Stimulated activated CD4-positive, alpha-beta T cell treated with anti-CD3 and anti-CD28 coated beads, Interleukin-1b, Interleukin-23, amount 100 ng/mL, for 4 hours (primary cell): ENCODE measurements at places on chromosomes 6 and 20.

- no peak for DNase-seq
These were observed 166.3 kb upstream of the PMEPA1 start for GRCh38 chr20:57876163-57876562.

GRCh38 chr6:40163924-40164323 lies 229.7 kb upstream of the MOCS1 start:
- DNase-seq, result no peak

GRCh38 chr6:56730663-56731529 lies 88.2 kb upstream of the DST start:
- DNase-seq, result no peak

DNA sequence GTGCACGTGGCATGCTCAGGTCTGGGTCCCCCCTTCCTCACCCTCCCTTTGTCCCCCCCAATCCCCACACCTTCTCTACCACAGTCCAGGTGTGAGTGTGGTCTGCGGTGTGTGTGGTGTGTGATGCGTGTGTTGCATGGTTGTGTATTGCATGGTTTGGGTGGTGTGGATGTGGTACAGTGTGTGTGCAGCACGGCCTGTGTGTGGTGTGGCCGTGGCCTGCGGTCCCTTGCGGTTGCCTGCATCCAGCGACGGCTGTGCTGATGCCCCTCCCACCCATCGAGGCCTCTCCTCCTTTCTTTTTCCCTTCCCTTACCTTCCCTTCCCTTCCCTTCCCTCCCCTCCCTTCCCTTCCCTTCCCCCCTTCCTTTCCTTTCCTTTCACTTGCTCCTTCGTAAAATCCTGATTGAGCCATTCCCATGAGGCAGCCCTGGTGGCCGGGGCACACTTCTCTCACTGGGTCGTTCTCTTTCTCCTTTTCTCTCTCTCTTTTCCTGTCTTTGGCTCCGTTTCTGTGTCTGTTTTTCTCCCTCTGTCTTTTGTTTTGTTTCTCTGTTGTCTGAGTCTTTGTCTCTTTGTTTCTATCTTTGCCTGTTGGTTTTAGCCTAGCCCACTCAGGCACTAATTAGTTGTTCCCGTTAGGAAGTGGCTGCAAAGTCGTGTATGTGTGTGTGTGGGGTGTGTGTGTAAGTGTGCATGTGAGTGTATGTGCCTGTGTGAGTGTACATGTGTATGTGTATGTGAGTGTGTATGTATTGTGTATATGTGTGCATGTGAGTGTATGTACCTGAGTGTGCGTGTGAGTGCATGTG lies 65.7 kb downstream of the SRC start:
- no peak for DNase-seq

DNA sequence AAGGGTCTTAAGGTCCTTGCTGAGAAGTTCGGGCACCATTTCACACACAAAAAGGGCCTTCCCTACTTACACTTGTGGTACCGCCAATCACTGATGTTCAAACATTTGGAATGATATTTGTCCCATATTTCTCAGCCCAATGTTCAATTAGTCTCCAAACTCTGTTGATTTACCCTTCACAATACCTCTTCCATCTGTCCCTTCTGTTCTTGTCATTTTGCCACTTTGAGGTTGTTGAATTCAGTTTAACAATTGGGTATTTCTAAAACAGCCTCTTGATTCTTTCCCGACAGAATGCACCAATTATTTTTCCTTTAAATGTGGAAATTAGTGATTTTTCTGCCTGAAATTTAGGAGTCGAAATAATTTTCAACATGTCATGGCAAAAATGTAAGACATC lies 46.2 kb downstream of the NOX3 start:
- no peak for DNase-seq

- DNase-seq, result no peak
These were observed 95.5 kb downstream of the NCR2 start for GRCh38 chr6:41430875-41431274.

GRCh38 chr6:131931063-131931750 lies 20.0 kb downstream of the CCN2 start:
- no peak for DNase-seq

GRCh38 chr6:3913077-3913957 lies 64.1 kb downstream of the FAM50B start:
- no peak for DNase-seq

- DNase-seq, result no peak
These were observed 87.4 kb downstream of the NOL4L start for GRCh38 chr20:32497589-32498224.

DNA sequence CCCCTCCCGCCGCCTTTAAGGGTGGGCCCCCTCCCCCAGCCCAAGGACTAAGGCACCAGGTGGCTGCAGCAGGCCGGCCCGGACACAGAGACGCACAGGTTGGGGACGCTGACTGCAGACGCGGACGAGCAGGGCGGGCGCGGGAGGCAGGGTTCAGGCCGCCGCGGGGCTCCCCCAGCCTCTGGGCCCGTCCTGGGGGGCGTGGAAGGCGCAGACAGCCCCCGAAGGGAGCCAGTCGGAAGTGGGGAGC lies 9.3 kb downstream of the DUSP15 start:
- DNase-seq, result no peak

DNA sequence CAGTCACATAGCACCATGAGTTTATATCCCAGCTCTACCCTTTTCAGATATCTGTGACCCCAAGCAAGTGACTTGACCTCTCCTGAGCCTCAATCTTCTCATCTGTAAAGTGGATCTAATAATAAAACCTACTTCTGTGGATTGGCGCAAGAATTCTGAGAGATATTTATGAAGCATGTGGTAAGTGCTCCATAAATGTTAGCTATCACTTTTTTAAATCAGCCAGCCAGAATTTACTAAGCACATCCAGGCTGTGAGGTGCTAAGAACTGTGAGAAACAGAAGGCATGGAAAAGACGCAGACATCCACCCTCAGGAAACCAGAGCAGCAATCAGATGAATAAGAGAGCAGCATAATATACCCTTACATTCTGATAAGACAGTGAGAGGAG lies 862 bp downstream of the C20orf96 start:
- no peak for DNase-seq

- DNase-seq, result no peak
These were observed 678.8 kb upstream of the MARCKS start for GRCh38 chr6:113178349-113178748.

DNA sequence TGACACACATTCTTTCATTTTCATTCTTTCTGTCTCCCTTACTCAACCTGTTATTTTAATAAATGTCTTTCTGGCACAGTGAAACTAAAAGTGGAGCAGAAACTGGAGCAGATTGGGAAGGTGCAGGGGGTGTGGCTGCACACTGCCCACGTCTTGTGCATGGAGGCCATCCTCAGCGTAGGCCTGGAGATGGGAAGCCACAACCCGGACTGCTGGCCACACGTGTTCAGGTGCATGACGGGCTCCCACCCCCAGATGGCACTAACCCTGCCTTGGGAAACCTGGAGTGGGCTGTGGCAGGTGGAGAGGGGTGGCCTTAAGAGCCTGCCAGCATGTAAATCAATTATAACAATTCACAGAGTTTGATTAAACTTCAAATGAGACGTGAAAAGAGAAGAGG lies 71.4 kb upstream of the PBOV1 start:
- DNase-seq, result no peak

DNA sequence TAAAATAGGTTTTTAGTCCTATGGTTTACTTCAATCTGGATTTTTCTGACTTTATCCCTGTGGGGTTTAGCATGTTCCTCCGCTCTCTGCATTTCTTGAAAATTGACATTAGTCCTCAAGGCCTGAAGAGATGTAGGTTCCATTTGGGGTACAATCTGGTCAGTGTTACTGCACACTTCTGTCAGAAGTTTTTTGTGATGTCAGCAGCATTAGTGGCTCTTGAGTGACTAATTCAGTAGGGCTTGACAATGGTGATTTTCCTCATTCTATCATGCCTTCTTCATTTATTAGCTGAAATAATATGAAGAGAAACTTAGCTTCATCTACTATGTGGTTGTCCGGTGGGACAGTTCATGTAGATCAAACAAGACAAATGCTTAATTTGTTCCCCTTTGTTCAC lies 114.6 kb downstream of the PDE10A start:
- DNase-seq, result no peak

DNA sequence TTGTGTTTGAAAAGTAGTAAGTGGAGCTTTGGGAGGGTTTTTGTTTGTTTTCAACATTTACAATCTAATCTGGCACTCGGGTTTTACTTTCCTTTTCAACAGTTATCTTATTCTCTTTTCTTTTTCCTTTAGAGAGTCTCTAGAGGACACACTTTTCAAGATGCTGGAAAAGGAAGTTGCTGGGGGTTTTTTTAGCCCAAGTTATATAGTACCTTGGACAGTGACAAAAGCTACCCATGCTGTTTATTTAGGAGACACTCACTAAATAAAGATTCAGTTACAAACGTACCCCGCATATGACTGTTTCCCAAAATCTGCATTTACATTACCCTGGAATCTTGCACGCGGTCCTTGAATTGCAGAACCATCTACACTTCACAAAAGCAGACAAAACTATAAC lies 78.8 kb downstream of the MAP7 start:
- DNase-seq, result no peak

DNA sequence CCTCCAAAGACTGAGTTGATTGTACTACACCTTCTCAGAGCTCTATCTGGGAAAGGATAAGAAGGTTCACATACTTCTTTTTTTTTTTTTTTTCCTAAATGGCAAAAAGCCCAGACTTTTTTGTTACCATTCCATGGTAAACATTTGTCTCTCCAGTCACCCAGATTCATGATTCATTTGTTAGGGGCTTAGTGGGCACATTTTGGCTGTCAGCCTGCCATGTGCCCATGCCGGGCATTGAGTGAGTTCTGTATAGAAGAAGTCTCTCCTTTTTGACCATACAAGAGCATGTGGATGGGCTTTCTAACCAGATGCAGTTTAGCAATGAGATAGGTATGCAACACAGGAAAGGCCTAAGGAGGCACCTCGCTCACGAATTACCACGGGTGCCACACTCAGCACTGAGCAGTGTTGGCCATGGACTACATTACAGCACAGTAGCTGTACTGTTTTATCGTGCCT lies 447.5 kb upstream of the HSF2 start:
- DNase-seq, result no peak

DNA sequence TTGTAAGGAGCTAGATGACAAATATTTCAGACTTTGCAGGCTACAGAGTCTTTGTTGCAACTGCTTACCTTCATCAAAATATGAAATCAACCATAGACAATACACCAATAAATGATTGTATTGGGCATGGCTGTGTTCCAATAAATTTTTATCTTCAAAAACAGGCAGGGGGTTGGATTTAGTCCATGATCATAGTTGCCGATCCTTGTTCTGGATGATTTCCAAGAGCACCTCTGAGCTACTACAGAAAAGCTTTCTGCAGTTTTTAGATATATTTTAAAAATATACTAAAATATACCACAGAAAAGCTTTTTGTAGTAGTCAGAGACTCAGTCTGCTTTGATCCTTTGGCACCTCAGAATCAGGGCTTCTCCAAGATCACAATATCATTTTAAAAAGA lies 145.0 kb downstream of the HTR1B start:
- DNase-seq, result no peak

DNA sequence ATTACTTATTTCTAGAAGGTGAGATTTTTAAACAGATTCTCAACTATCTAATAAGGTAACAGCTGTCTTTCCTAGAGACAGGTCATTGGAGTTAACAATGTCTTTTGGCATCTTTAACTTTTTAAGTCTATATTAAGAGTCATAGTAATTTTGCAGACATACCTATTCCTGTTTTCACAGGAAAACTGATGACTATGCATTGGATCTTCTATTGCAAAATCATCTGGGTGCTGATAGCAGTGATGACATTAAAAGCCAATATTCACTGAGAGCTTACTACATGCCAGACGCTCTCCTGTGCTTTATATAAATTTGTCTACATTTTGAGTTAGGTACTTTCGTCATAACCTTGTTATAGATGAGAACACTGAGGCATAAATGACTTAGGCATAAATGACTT lies 462.4 kb upstream of the MARCKS start:
- no peak for DNase-seq

DNA sequence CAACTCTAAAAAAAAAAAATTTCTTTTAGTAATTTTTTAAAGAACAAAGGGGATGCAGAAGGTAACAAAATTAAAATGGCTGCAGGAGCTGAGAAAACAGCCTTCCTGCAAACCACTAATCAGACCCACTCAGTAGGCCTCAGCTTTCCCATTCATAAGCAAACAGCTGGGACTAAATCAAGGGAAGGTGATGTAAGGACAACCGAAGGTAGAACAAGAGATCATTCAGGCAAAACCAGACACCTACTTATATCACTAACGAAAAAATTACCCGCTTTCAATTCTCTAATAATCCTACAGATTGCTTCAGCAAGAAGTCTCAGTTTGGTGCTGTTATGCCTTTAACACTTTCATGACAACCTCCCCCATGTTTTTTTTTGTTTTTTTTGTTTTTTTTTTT lies 124.0 kb downstream of the ZMYND8 start:
- no peak for DNase-seq

DNA sequence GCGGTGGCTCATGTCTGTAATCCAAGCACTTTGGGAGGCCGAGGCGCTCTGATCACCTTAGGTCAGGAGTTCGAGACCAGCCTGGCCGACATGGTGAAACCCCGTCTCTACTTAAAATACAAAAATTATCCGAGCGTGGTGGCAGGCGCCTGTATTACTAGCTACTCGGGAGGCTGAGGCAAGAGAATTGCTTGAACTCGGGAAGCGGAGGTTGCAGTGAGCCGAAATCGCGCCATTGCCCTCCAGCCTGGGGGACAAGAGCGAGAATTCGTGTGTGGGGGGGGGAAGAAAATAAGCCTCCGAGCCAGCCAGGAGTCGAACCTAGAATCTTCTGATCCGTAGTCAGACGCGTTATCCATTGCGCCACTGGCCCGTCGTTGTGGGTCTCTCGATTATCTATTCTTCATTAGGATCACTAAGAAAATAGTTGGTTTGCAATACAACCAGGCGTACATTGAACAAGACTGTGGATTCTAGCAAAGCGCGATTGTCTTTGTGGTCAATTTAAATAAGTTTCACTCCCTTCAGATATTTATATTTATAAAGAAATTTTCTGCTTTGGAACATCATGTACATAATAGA lies 33.9 kb upstream of the PRSS16 start:
- DNase-seq, result no peak

GRCh38 chr20:37816003-37816402 lies 86.9 kb upstream of the VSTM2L start:
- no peak for DNase-seq

GRCh38 chr6:41092421-41093140 lies 19.8 kb downstream of the NFYA start:
- DNase-seq, result no peak

DNA sequence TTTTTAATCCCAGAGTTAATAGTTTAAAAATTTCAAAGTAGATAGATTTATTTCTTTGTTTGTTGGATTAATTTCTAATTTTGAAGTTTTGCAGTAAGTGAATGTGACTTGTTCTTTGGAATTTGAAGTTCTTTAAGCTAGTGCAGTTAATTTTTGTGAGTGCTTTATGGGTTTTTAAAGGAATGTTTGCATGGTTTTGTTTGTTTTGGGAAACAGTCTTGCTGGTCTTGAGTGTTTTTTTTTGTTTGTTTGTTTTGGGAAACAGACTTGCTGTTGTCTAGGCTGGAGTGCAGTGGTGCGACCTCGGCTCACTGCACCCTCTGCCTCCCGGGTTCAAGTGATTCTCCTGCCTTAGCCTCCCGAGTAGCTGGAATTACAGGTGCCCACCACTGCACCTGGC lies 9.5 kb downstream of the PANK2 start:
- DNase-seq, result no peak

GRCh38 chr6:36129941-36130666 lies at the start of gene MAPK13:
MAPK13 (plus strand) TSS chr6:36130513; CDS start chr6:36130583, 70 bp downstream.
- no peak for DNase-seq
